Temporal lobe (tissue), 4 donors: ENCODE measurements at places on chromosomes 1 and 21. TPM values are rescaled to one million over a fixed set of nuclear protein-coding genes. Genes with fewer than 3 reads are reported as not detected.

SLC35F3 gene
- 2.5 TPM for total RNA-seq

KDF1 gene
- not detected for total RNA-seq

DTL gene
- total RNA-seq, result 2.2 TPM

LIPI gene
- total RNA-seq, result not detected

CCDC185 gene
- under 0.01 TPM for total RNA-seq

VAV3 gene
- total RNA-seq, result 4.4 TPM

ATP1A4 gene
- total RNA-seq, result under 0.01 TPM

CNKSR1 gene
- 3.2 TPM for total RNA-seq

RHOU gene
- 36.1 TPM for total RNA-seq

TEKT2 gene
- 5.9 TPM for total RNA-seq

FMO3 gene
- total RNA-seq, result 0.49 TPM

RIMKLA gene
- total RNA-seq, result 20.9 TPM

GNG12 gene
- 19.2 TPM for total RNA-seq

OLIG2 gene
- total RNA-seq, result 15.2 TPM

CDK18 gene
- 1.2 TPM for total RNA-seq

OR6K3 gene
- total RNA-seq, result not detected

ANGPTL7 gene
- total RNA-seq, result 0.25 TPM

MEX3A gene
- 44.0 TPM for total RNA-seq

MYOG gene
- not detected for total RNA-seq

HUNK gene
- total RNA-seq, result 13.5 TPM

HSD11B1 gene
- 0.25 TPM for total RNA-seq

CYP2J2 gene
- 0.49 TPM for total RNA-seq

CASQ2 gene
- under 0.01 TPM for total RNA-seq

NPR1 gene
- total RNA-seq, result 0.49 TPM

LRP8 gene
- 77.2 TPM for total RNA-seq

SLC9C2 gene
- total RNA-seq, result 1.2 TPM

HPCAL4 gene
- total RNA-seq, result 51.4 TPM

NFYC gene
- total RNA-seq, result 21.9 TPM

DNAI4 gene
- total RNA-seq, result 9.6 TPM

ANKRD65 gene
- 0.49 TPM for total RNA-seq

GNG4 gene
- 46.7 TPM for total RNA-seq

PLCH2 gene
- total RNA-seq, result 9.1 TPM

GRIK1 gene
- total RNA-seq, result 4.9 TPM

THBS3 gene
- 4.7 TPM for total RNA-seq

NHLH1 gene
- total RNA-seq, result 0.98 TPM

C1orf94 gene
- total RNA-seq, result 0.25 TPM

TMPRSS2 gene
- not detected for total RNA-seq

DISC1 gene
- 4.4 TPM for total RNA-seq

RASSF5 gene
- total RNA-seq, result 0.98 TPM

USH2A gene
- under 0.01 TPM for total RNA-seq
